ENCODE measurements at places on chromosomes 5 and 9. TPM values are rescaled to one million over a fixed set of nuclear protein-coding genes. Genes with fewer than 3 reads are reported as not detected.

The FBXW2 gene
- 38.5 TPM for total RNA-seq

The MRPL50 gene
- 18.3 TPM for total RNA-seq

The LRRTM2 gene
- 0.59 TPM for total RNA-seq

The C7 gene
- 48.0 TPM for total RNA-seq

- peak; percentile 97 for DNase-seq
Observed at GRCh38 chr5:55159763-55160492, at the start of gene GPX8. Gene GPX8 (plus strand): TSS chr5:55160171. CDS start chr5:55160193, 22 bp downstream.

DNA sequence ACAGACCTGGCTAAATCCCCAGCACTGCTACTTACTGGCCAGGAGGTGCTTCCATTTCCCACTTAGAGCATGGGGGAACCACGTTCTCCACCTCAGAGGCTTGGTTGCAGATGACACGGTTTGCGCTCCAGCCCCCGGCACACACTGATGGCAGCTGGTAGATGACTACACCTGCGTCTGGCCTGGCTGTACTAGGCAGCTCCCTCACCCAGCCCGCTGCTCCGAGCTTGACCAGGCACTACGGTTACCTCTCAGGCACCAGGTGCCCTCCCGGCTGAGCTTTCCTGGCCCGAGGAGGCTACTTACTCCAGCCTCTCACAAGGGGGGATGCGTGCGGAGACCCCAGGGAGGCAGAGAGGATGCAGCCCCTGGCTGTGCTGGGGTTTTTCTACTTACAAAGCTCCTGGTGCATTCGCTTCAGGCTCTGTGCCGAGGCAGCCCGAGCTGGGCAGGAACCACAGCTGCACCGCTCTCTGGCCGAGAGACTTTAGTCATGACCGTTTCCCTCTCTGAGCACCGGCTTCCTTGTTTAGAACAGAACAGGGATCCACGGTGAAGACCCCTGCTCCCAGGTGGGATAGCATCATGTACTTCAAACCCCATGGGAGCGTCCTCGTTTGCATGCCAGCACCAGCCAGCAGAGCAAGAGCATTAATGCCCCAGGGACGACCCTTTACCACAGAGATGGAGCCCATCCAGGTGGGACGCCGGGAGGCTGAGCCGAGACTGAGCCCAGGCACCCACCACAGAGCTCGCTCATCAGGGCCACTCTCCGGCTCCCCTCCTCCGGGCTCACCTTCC, 7.6 kb upstream of the GBGT1 start:
- DNase-seq: no peak

- no peak for DNase-seq
Observed at GRCh38 chr9:96113032-96113431, 188.9 kb downstream of the HSD17B3 start.

- no peak for DNase-seq
Observed at GRCh38 chr9:75918154-75918553, 27.7 kb downstream of the PCSK5 start.

DNA sequence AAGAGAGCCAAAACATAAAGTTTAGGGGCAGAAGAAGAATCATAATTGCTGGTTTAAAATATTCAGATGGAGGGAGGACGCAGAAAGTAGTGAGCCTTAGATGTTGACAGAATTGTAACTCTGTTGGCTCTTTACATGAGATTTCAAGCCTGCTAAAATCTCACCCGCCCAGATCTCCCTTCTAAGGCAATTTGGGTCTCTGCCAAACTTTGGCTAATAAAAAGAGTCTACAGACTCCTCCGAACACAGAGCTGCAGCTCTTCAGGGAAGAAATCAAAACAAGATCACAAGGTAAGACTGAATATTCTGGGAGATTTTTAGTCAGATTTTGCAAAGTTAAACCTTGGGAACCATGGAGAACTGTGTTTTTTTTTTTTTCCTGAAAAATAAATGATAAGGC, at the start of gene IL33:
TSS of gene IL33 (plus strand) at position 246 of the 400 bp plus-strand sequence. CDS start 25,888 bp downstream, outside the sequence.
- peak; percentile 13 for DNase-seq

DNA sequence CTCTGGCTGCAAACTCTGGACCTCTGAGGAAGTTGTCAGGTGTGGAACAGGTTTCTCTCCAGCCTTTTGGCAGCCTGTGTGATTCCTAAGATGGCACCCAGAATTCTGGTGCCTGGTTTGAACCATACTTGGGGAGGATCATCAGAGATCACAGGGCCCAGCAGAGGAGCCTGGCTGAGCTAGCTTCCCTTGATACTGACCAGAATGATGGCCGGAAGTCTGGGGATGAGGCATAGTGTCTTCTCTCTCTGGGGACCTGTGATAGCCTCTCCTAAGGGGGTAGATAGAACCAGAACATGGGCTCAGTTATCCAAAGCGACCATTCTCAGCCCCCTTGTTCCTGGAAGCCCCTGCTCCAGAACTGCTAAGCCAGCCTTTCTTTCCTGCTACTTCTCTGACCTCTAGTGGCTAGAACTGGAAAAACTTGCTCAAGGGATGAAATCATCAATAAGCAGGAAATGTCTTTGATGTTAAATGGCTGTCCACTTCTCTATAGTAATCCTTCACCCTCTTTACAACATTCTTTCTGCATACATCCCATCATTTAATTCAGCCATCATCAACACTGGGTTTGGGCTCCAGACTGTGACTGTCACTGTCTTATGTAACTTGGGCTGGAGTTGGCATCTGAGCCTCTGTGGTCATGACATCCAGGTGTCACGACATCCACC, 55.1 kb downstream of the C9orf152 start:
- DNase-seq: peak; percentile 76

GRCh38 chr5:81850501-81851357, 99.8 kb upstream of the SSBP2 start:
- no peak for DNase-seq

Measured in skin of body (tissue), 3 donors.